Activated naive CD4-positive, alpha-beta T cell treated with anti-CD3 and anti-CD28 coated beads, Interleukin-2, amount 50 U/mL, for 16 hours (primary cell): ENCODE measurements at places on chromosomes 4 and X.

DNA sequence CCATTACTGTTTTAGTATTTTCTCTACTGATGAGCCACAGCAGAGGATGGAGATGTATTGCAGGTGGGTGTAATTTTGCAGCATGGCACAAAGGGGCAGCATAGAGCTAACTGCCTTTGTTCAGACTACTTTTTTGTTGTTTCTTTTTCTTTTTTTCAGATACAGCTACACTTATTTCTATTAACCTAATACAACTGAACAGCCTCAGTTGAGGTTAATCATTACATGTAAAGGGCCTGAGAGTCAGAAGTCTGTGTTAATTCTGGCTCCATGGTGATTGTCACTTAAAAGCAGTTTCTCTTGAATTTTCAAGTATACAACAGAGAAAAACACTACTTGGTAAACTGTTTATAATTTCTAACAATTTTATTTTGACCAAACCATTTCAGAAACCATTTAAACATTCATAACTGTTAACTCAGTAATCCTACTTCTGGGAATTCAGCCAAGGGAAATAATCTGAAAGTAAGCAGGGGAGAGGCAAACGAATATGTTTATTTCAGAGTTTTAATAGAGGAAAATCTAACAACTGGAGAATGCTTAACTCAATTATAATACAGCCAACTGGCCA lies 13.9 kb upstream of the PPEF2 start:
- DNase-seq = no peak

DNA sequence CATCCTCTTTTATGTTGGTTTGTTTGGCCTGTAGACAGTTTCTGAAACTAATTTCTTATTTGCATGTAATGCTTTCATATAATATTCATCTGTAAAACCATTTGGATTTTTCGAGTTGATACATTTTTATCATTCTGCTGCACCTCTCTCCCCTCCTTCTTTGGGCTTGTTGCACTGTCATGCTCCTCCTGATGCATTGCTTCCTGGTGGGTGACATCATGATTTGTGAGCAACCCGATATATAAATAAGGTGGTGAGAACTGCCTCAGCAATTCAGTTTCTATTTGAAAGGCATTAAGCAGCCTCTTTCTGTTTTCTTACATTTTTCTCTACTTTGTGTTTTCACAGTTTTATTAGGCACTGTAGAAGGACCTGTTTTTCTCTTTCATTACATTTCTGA lies 515.7 kb downstream of the RPA4 start:
- DNase-seq = no peak

- DNase-seq = no peak
These were observed 133.3 kb downstream of the DCK start for GRCh38 chr4:71126719-71127118.

DNA sequence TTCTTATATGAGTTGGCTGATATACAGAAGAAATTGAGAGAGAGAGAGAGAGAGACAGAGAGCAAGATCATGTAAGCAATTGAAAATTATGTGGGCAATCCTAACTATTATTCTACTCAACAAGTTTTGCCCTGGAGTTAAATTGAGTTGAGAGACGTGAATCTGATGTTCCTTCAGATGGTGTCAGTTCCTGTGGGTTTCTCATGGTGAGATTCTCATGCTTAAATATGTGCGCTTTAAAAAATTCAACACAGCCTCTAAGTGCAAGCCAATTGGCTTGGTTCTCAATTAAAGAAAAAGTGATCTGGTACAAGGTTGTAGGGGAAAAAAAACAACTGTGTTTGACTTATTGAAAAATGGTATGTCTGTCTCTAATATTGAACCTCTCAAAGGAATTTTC lies 35.4 kb upstream of the PLAC1 start:
- no peak for DNase-seq

GRCh38 chr4:6781113-6781512 lies 1.4 kb upstream of the KIAA0232 start:
- DNase-seq = no peak

- DNase-seq = no peak
These were observed 3.2 kb upstream of the ARHGAP36 start for GRCh38 chrX:131054906-131055305.

DNA sequence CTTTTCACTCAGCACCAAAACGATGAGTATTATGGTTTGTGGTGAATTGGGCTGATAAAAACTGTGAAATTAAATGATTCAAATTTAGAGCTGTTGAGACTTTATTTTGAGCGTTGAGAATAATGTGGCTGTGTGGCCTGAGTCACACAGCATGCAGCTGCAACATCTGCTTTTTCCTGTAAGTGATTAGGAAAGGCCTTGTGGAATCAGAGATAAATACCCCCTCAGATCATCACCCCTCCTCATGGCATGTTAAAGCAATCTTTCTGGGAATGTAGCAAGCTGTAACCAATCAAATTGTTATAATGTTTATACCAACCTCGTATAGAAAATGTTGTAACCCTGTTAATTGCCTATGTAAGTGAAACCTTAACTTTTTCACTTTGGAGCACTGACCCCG lies 90.0 kb upstream of the GRPR start:
- DNase-seq = no peak

- no peak for DNase-seq
These were observed 79.8 kb upstream of the ATP8A1 start for GRCh38 chr4:42736527-42737195.

DNA sequence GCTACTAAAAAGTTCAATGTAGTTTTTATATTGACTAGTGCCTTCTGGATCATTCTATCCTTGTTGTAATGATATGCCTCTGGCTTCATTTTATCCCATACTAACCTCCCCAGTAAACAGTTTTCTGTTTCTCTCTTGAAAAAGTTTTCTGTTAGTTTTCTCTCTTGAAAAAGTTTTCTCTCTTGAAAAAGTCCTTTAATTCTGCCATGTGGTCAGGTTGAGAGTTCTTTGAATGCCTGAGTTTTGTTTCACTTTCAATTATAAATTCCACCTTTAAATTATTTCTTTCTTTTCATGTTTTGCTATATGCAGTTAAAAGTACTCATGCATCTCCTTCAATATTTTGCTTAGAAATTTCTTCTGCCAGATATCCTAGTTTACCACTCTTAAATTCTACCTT lies 1139.6 kb downstream of the STPG2 start:
- DNase-seq = no peak

- no peak for DNase-seq
These were observed 20.0 kb downstream of the PHOX2B start for GRCh38 chr4:41728573-41728913.

- DNase-seq = no peak
These were observed 28.3 kb upstream of the WDR19 start for GRCh38 chr4:39154009-39154408.

- no peak for DNase-seq
These were observed 16.2 kb upstream of the FRMD7 start for GRCh38 chrX:132144061-132144460.

DNA sequence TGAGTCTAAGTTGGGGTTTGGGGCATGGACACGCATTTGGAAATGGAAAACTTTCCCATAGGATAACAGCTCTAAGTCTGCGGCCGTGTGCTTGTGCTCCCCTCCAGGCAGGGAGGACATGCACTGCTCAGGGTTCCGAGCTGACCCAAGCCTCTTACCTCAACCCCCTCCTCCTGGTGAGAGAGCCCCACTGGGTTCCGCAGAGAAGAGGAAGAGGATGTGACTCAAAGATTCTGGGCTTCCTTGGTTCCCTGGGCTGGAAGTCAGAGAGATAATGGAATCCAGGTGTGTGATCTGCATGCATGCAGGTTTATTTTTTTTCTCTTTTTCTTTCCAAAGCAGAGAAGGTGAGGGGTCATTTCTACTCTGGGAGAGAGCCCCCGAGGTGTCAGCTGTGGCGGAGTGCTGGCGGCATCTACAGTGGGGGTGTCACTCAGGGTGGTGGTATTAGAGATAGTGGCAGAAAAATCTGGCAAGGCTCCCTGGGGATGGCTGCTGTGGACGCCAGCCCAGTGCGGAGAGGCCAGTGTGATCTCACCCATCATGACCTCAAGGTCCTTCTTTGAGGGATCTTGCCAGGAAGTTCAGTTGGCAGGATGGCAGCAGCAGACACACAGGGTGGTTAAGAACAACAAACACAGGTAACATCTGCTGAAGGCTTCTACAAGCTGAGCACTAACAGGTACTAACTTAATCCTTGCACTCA lies 168.7 kb upstream of the HAND2 start:
- no peak for DNase-seq

DNA sequence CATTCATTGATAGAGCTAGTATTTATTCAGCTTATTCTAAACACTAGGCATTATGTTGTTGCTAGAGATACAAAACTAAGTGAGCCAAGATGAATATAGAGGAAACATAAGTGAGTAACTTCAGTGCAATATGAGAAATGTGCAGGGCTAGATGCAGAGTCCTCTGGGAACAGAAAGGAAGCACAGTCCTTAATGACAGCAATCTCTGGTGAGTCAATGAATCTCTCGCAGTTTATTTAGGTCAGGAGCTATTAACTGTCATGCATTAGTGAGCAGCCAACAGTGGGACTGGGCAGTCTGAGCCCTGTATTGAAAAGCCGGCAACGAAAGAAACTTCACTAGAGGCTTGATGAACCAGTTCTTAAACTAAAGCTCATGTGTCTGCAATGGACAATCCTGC lies 598.1 kb upstream of the MAGEB2 start:
- DNase-seq = no peak

DNA sequence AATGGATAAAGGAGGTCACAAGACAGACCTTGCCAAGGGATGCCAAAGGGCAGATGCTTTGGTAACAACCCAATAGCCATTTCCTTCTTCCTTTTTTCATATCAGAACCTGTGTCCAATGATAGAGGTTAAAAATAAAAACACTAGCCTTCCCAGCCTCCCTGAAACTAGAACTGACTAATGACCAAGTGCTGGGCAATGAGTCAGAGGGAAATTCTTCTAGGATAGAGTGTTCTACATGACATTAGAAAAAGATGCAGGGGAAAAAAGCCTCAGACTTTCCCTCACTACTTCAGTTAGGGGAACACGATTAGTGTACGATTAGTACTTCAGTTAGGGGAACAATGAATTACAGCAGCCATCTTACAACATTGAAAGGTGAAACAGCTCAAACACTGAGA lies 29.3 kb upstream of the FAM47C start:
- no peak for DNase-seq

DNA sequence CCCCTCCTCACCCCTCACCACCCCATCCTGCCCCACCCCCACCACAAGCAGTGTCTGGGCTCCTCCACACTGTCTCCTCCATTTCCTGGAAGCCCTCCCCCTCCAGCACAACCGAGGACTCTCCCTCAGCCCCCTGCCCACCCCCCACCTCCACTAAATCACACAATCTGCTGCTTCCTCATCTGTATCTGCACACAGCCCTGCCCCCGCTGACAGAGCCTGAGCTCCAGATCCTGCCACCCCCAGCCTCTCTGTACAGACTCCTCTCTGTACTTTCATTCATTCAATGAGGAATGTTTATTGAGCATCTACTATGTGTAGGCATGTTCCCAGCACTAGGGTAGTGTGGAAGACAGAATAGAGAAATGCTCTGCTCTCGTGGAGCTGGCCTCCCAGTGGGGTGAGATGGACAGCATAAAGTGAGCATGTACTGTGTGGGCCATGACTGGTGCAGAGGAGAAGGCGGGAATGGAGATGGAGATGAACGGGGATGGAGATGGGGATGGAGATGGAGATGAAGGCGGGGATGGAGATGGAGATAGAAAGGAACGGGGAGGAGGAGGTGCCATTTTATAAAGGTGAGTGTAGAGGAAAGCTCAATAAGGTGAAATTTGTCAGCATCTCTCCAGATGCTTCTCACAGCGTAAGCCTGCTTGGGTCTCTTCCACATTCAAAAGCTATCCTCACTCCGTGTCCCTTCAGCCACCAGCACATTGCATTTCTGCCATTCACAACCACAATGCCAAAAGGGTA lies 2.5 kb upstream of the PPP2R2C start:
- DNase-seq = no peak
